Stimulated activated CD4-positive, alpha-beta T cell treated with anti-CD3 and anti-CD28 coated beads, Interleukin-2, amount 100 ng/mL, for 48 hours (primary cell): ENCODE measurements at places on chromosomes 6 and 20.

- DNase-seq, result no peak
Measured at GRCh38 chr6:66199171-66199570, 492.1 kb upstream of the EYS start.

DNA sequence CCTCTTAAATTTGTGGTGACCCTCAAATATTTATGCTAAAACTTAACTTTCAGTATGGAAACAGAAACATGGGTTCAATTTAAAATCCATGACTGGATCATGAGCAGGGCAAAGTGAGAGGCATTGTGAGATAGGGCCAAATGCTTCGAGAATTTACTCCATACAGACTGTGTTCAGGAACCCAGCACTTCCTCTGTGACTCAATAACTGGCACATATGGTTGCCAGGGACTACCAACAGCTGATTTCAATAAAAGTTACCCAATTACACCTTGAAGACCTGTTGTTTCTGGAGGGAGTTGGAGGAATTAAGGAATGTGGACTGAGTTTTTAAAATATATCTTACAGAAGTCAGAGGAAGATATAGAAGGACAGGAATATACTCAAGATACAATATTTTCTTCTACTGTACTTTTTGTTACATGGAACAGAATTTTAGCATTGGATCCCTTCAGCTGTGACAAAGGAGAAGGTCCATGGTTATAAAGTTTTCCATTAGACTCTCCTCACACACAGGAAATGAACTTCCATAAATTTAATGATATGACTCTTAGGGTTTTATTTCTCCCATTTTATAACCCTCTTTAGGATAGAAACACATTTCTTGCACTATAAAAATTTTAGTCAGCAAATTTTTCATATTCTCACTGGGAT lies 258.5 kb downstream of the KHDC1L start:
- no peak for DNase-seq

- no peak for DNase-seq
Measured at GRCh38 chr6:152540381-152540780, 96.8 kb downstream of the SYNE1 start.

DNA sequence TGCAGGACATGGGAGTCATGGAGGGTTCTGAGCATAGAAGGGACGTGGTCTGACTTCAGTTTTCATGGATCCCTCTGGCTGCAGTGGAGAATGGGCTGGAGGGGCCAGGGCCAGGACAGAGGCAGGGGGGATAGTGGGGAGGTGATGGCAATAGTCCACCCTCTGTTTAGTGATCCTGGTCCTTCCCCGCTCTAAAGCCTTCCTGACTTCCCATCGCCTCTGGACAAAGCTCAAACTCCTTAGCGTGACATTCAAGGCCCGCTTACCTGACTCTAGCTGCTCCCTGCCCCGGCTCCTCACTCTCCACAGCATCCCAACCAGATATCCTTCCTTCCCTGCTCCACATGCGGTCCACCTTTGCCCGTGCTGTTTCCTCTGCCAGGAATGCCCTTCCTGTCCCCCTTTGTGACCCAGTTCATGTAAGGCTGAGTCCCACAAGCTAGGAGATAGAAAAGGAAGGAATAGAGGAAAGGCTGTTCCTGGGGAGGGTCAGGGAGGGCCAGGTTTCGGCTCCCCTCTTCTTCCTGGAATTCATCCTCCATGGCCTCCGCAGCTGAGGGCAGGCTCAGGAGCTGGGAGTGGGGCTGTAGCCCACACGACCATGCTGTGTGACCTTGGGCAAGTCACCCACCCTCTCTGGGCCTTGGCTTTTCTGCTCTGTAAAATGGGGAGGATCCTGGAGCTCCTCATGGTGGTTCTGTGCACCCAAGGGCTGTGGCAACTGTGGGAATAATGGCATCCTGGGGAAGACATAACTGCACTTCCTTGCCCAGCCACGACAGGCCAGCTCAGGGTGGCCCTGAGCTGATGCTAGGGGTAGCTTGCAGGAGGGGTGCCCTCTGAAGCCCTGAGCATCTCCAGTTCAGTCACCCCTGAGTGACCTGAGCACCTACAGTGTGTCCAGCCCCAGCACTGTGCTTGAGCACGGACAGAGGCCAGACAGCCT lies 116.1 kb downstream of the CEBPB start:
- DNase-seq, result no peak

GRCh38 chr6:46010771-46011170 lies 4.9 kb downstream of the CLIC5 start:
- DNase-seq, result no peak

DNA sequence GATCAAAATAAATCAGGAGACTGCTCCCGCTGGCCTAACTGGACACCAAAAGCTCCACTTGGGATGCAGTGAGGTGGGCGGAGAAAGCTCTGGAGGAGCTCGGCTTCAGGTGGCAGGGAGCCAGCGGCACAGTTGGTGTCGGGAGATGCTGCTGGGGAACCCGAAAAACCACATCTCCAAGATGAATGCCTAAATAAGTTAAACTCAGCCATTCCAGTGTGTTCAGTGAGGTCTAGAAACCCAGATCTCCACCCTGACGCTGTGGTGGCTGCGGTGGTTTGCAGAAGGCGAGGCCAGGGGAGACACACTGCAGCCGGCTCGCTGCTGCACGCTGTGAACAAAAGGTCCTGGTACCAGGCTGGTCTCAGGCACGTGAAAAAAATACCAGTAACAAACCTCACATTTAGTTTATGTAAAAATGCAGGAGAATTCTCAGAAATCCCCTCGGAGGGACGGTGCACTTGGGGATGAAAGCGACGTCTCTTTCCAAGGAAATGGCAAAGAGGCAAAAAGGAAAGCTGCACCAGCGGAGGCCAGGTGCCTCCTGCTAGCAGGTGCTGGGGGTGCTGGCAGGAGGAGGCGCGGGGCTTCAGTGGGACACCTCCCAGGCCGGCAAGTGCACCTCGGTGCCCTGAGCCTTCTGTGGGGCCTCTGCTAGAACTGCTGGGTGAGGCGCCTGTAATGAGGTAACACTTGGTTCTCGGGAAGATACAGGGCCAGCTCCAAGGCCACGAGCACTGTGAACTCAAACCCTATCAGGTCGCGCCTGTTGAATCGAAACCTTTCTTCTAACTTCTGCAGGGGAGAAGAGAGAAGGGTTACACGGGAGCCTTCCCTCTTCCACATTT lies 3.6 kb downstream of the RPS21 start:
- DNase-seq, result no peak

GRCh38 chr6:146901940-146902816 lies 302.0 kb upstream of the STXBP5 start:
- no peak for DNase-seq

DNA sequence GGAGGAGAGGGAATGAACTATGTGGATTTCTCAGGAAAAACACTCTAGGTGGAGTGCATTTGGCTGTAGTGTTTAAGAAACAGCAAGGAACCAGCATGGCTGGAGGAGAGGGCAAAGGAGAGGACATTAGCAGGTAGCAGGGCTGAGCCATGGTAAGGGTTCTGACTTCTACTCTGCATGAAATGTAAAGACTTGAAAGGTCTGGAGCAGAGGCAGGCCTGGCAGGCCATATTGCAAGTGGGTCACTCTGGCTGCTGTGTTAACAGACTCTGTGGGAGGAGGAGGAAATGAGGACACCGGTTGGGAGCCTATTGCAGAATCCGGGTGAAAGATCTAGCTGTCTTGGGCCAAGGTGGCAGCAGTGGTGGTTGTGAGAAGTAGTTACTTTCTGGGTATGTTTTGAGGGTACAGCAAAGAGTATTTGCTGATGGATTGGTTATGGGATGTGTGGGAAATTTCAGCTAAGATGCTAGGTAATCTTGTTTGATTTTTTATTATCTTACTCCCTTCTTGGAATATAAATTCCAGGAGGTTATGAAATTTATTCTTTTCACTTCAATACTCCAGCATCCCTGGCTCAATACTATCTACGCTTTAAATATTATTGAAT lies 115.9 kb upstream of the BCLAF1 start:
- DNase-seq, result no peak

- no peak for DNase-seq
Measured at GRCh38 chr6:157845493-157846259, 22.6 kb downstream of the SNX9 start.

DNA sequence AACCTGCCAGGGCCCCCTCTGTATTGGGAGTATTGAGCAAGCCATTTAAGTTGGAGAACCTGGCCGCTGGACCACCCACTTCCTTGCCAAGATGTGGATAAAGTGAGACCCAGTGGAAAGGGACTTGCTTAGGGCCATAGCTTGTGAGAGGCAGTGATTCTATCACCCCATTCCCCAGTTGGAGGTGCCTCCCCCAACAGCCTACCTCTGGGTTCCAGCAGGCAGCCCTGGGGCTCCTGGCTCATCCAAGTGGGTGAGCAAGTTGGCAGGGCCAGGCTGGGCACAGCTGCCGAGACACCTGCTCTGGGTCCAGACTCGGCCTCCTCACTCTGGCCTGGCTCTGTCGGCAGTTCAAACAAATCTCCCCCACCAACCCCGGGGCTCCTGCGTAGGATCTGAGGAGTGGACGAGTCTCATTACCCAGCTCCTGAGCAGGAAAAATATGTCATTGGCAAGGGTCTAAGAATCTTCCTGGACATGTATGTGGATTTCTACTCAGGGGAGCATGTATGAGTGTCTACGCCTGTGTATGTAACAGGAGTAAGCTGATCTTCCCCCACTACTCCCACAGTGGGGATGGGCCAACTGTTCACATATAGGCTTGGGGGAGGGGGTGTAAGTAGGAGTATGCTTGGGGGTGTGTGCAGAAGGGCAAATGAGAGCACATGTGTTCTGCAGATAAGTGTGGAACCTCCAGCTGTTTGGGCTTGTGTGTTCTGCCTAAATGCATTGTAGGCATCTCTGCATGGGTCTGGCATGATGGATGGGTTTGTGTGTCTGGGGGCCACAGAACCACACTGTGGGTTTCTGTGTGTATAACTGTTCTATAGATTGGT lies 1.9 kb downstream of the ID1 start:
- no peak for DNase-seq

- DNase-seq, result peak; percentile 98
Measured at GRCh38 chr20:36773597-36774390, at the start of gene DSN1. Gene DSN1, minus strand, starts transcription at chr20:36773763. Its CDS starts 2,305 bp downstream, at chr20:36771458.

GRCh38 chr6:35496036-35496840 lies 641 bp downstream of the TEAD3 start:
- no peak for DNase-seq

- no peak for DNase-seq
Measured at GRCh38 chr6:40350747-40351217, 236.4 kb downstream of the LRFN2 start.

DNA sequence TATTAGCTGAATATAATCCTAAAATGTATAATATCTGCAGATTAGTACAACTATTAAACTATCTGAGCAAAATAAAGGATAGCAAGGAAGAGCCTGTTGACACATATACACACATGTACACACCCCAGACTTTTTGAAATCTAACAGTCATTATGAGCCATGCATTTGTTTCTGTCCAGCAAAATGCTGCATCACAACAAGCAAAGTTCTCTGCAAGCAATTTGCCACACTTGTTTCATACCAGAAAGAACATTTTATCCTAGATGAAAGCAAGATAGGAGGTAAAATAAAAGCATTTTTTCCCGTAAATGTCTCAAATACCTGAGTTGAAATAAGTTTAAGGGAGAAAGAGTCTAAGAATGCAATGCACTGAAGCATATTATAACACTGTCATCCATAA lies 145.2 kb downstream of the COL21A1 start:
- DNase-seq, result no peak

DNA sequence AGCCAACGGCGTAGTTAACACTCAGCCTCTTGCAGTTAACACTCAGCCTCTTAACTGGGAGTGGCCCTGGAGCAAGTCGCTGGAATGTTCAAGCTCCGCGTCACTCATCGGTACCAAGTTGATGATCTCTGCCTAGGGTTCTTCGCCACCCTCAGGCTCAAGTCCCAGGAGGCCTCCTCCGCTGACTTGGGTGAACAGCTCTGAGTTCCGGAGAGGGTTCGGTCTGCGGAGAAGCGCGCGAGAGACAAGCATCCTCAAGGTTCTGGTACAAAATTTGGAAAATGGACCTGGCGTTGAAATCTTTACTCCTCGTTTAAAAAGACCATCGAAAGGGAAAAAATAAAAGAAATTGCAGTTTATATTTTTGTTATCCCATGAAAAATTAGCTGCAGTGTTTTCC lies 876 bp upstream of the DSP start:
- DNase-seq, result no peak

DNA sequence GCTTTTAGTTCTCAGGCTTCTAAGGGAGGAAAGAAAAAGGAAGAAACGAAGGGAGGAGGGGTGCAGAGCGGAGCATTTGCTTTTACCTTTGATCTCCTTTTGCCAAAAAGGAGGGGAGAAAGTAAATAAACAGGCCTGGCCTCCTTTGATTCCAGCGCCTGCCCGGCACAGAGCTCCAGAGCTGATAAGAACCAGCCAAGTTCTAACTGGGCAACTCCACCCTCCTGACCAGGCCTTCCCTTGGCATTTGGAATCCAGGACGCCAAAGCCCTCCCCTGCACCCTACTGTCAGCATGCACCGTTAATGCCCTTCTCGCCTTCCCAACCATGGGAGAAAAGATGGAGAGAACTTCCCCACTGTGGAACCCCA lies 120.8 kb upstream of the PTPN1 start:
- no peak for DNase-seq

DNA sequence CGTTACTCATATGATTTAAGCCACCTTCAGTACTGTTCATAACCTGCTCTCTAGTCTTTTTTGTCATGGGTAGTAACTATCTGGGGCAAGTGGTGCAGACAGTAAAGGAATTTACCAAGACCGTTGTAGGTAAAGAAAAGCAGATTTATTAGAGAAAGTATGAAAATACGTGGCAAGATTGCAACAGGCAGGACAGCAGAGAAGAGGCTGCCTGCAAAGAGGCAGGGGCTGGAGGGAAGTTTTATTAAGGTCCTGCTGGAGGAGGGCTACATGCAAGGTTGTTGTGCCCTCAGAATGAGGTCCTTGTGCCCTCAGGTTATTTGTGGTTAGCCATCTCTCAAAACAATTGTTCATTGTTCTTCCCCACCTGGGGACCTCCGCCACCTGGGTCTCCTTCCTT lies 444.3 kb downstream of the BCKDHB start:
- DNase-seq, result no peak

DNA sequence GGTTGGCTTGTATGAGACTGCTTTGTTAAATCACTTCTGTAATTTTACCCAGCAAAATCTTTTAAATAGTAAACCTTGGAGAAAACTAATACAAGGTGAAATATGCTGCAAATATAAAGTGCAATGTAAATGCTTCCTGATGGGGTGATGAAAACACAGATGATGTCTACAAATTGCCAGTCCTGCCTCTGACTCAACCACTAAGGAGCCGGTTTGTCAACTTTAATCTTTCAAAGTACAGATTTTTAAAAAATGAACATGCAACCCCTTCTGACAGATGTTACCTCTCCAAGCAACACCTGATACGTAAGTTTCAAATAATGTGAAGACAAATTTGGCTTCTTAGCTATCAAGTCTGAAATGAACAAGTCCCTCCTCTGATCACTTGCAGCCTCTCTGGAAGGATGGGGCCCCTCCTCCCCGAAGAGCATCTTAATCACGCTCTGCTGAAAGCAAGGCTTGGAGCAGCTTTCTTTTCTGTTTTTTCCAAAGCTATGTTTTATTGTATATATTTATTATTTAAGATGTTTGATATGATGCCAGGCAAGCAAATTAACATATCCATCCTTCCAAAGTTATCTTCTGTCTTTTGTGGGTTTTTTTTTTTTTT lies 196.0 kb downstream of the MYLK4 start:
- no peak for DNase-seq

GRCh38 chr20:9736373-9736772 lies 102.5 kb downstream of the PAK5 start:
- no peak for DNase-seq
